Stimulated activated CD8-positive, alpha-beta memory T cell treated with anti-CD3 and anti-CD28 coated beads, Interleukin-4, amount 100 ng/mL, for 1 hour (primary cell): ENCODE measurements at places on chromosomes 2 and 18.

DNA sequence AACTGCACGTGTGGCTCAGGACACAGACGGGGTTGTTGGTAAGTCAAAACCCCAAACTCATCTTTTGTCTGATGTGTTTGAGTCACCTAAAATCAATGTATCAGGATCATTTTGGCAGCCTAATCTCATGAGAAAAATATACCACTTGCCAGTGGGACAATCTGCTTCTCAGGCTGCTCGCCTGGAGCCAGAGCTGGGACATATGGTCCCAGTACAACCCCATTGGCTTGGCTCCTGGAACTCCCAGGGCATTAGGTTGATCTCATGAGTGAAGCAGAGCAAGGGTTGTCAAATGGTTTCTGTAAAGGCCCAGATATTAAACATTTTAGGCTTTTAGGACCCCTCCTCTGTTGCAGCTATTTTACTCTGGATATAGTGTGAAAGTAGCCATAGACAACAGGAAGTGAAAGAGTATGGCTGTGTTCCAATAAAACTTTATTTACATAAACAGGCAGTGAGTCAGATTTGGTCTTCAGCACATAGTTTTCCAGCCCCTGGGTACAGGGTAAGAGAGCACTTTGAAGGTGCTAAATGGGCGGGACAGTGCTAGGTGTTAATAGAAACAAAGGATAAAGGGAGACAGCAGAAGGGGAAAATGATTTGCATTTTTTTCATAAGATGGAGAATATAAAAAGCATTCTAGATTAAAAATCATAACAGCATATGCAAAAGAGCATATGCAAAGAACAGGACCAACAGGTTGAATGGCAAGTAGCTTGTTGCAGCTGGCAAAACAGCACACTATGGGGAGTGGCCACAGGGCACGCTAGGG, 290.8 kb downstream of the KCNS3 start:
- DNase-seq = no peak

DNA sequence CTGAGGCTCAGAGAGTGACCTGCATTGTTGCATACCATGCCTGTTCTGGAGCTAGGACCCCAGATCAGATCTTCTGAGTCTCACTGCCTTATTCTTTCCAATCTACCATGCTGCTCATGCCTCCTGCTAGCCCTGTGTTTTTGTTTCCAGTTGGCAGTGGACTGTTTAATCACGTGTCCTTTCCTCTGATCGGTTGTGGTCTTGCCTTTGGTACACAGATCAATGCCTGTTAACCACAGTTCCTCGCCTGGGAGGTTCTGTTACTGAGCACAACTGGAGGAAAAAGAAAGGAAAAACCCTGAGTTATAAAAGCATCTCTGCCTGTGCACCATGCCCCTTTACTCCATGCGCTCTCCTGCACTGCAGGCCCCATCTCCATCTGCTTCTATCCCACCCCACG, 329.1 kb downstream of the SETBP1 start:
- DNase-seq = no peak

DNA sequence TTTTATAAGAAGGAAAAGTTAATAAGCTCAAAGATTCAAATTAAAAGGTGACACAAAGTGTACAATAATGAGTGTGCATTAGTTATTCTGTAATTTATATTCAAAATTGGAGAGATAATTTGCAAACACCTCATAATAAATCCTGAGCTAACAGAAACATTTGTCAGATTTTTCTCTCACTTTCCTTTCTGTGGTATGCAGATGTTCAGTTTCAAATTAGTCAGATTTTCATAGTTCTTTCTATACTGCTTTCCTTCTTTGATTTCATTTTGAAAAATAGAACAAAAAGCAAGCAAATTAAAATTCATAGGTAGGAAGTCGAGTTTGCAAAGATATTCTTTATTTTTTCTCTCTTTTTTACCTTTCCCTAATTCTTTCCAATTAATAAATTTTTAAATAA, 1420.1 kb upstream of the NXPH2 start:
- no peak for DNase-seq

DNA sequence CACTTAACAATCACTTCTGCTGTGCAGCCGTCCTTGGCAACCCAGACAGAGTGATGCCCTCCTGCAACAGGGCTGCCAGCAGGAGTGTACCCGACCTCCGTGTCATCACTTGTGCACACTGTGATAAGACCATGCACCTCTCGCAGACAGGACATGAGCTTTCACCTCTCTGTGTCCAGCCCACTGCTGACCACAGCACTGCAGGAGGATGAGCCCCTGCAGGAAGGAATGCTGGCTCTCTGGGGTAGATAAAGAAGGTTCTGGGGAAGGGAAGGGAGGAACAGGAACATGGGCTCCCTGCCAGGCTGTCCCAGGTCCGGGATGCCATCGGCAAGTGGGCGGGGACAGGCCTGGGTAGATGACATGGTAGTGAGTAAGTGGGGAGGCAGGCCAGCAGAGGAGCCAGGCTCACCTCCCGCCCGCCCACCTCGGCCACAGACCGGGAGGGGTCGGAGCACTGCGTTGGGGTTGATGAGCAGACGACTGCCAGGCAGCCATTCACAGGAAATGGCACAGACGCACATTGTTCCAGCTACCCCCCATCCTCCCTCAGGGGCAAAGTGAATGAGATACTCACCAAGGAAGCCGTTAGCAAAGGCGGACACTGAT, 18.6 kb upstream of the COL6A3 start:
- peak; percentile 65 for DNase-seq

- DNase-seq = no peak
Observed at GRCh38 chr18:6521803-6522418, 107.2 kb upstream of the L3MBTL4 start.

- no peak for DNase-seq
Observed at GRCh38 chr2:55511508-55512124, 7.9 kb upstream of the CFAP36 start.

DNA sequence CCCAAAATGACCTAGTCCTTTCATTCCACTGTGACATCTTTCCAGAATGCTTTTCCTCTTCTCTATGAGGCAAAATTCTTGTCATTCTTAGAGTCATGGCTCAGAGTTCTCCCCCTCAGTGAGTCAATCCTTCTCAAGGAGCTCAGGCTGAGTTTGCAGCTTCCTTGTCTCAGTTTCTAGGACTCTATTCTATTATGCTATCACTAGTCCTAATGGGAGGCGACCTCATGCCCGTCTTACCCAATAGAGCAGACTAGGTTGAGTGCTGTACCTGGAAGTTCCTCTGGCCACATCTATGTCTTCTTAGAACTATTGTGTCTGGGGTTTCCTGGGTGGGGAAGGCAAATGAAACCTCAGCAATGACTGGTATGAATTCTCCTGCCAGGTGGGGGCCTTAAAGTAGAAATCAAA, 51.5 kb downstream of the HAUS1 start:
- DNase-seq = no peak

DNA sequence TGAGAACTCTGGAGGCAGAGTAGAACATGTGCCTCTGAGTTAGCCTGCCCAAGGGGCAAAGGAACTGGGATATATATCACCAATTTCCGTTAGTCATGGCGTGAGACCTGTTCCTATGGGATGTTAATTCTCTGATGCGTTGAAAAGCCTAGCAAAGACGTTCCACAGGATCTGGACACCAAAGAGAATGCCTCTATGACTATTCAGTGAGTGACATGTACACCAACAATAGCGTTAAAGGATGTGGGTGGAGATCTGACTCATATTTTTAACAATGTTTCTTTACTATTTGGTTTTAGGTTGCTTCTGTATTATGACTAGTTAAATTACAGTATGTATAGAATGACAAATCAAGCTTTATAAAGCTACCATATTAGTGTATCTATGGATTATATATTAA, 320.9 kb upstream of the MC4R start:
- no peak for DNase-seq
